HuH-7.5 (cell line): ENCODE measurements at places on chromosomes 1 and 21.

DNA sequence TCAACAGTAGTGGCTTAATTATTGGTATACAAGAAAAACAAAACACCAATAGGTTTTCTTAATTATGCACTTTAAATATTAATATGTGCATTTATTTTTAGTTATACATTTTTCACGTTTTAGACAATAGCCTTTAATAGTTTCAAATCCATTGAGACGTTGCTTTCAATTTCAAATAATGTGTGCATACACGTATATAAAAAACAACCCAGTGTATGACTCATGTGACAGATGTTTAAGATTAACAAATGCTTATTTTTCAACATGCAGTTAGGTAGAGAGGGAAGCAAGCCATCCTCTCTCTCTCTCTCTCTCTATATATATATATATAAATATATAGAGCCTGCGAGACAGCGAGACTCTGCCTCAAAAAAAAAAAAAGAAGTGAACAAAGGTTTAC, 24.3 kb downstream of the EYA3 start:
- no peak for DNase-seq

GRCh38 chr1:221105578-221105977, 226.3 kb downstream of the HLX start:
- no peak for DNase-seq

- DNase-seq = no peak
Observed at GRCh38 chr1:248189026-248189425, 8.0 kb upstream of the OR2M3 start.

- no peak for DNase-seq
Observed at GRCh38 chr21:31294691-31295090, 49.4 kb downstream of the TIAM1 start.

DNA sequence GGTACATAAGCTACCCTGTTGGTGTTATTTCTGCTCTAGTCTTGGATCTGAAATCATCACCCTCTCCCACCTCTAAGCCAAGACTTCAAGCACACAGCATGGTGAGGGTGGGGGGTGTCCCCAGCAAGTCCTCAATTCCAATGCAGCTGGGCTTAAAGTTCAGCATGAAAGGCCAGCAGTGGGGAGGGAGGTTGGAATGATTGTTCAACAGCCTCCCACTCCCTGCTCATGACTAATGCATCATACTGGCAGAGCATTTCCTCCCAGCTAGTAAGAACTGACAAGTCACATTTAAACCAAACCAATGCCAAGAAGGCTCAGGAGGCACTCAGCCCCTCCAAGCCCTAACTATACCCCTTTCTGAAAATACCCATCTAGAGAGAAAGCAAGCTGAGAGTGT, 50.1 kb downstream of the TIAM1 start:
- DNase-seq = no peak

GRCh38 chr1:177944016-177944949, 25.6 kb downstream of the SEC16B start:
- DNase-seq = no peak

- no peak for DNase-seq
Observed at GRCh38 chr1:1247341-1247913, 905 bp upstream of the C1QTNF12 start.

GRCh38 chr1:82392946-82393345, 592.2 kb downstream of the ADGRL2 start:
- no peak for DNase-seq

DNA sequence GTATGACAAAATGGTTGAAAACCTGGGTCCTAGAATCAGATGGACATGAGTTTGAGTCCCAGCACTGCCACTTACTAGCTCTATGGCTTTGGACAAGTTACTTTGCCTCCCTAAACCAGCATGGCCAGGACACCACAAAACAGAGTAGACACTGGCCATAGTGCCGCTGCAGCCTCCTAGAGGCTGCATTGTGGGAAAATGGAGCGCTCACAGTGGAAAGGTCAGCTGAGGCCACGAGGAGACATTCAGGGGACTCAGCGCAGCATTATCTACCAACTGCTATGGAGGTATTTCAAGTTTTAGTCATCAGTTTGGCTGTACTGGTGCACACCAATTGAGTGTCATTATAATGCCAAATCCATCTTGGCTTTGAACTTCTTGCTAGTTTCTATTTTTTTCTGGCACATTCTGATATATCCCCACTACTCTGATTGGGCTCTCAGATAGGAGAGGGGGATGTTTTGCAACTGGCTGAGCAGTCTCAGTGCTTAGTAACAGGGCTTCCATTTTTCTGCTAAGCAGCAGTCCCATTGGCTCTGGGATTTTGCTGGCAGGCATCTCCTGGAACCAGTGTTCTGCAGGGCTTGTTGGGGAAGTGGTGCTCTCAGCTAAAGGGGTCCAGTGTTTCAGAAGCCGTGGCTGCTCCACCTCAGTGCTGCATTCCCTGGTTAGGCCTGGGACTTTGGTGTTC, 16.2 kb downstream of the NT5C1A start:
- no peak for DNase-seq

- no peak for DNase-seq
Observed at GRCh38 chr1:26384076-26384475, 11.5 kb upstream of the ZNF683 start.

DNA sequence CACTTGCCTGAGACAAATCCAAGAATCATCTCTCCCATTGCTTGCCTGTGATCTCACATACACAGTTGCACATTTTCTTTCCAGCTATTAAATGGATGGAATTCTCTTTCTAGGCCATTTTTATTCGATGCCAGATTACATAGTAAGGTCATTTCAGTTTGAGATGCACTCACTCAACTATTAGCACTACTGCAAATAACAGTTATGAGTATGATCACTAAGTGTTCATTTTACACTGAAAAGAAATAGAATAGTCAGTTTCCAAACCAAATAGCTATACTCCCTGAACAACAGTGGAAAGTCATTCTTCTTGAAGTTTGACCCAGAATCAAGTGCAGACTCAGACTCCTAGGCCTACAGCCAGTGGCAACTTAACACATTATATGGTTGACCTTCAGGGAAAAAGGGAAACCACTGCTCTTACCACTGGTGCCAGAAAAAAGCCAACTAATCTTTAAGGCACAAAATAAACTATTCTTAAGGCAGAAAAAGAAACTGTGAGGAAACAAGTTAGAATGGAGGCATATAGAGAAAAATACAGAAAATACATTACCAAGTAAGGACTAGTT, 31.5 kb downstream of the WNT2B start:
- no peak for DNase-seq

DNA sequence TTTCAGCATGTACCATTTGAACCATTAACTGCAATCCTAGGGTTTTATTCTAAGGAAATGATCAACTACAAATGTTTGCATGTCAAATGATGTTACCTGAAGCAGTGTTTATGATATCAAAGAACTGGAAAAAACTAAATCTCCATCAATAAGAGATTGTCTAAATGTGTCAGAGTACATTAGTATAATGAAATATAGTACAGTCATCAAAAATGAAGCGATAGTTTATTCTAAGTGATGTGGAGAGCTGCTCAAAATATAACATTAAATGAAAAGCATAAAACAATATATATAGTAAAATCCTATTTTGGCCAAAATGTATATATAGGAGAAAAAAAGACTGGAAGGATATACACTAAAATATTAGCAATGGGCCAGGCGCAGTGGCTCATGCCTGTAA, 24.0 kb downstream of the AKNAD1 start:
- DNase-seq = no peak

- peak; percentile 12 for DNase-seq
Observed at GRCh38 chr1:161131523-161132409, 701 bp downstream of the DEDD start.
